CD8-positive, alpha-beta T cell (primary cell): ENCODE measurements at places on chromosomes 3 and 15.

- no peak for DNase-seq
Measured at GRCh38 chr3:172133838-172134237, 94.5 kb downstream of the FNDC3B start.

GRCh38 chr15:79981831-79982455 lies 10.9 kb upstream of the BCL2A1 start:
- no peak for DNase-seq

DNA sequence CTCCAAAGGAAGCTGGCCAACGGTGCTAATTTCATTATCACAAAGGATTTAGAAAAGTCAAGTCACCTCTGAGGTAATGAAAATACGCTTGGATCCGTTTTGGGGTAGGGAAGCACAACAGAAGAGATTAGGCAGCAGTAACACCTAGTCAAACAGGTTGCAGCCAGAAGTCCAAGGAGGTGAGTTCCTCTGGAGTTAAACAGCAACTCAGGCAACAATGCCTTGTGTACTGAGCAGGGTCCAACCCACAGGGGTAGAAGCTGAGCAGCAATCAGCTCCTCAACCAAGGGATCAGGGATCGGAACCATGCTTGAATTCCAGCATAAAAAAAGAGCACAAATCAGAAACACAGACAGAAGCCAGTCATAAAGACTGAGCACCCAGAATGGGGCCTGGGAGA lies 88.1 kb upstream of the SPRED1 start:
- no peak for DNase-seq

DNA sequence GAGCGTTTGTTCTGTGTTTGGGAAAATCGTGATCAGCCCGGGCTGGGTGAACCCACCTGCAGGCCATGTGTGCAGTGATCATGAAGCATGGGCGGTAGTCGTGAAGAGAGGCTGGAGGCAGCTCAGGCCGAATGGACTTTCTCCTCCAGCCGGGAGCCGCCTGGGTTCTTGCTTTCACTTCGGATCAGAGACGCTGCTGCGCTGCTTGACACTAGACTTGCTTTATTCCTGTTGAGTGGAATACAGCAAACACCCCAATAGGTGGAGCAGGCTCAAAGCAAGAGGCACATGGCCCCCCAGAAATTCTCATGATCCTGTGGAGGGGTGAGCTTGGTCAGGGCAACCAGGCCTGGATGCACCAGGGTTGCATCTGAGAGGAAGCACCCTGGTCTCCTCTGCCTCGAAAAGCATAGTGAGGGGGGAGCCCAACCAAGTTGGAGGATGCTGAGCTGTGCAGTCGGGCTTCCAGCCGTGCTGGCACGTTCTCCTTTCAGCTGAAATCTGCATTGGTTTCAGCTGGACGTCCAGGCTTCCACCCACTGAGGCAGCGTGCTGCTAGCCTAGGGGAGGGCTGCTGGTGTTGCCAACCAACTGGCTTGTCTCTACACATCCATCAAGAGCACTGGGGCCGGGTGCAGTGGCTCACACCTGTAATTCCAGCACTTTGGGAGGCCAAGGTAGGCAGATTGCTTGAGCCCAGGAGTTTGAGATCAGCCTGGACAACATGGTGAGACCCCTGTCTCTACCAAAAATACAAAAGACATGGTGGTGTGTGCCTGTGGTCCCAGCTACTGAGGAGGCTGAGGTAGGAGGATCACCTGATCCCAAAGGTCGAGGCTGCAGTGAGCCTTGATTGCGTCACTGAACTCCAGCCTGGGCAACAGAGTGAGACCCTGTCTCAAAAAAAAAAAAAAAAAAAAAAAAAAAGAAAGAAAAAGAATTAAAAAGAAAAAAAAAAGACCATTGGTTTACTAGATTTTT lies 2.8 kb upstream of the NRROS start:
- DNase-seq = no peak

DNA sequence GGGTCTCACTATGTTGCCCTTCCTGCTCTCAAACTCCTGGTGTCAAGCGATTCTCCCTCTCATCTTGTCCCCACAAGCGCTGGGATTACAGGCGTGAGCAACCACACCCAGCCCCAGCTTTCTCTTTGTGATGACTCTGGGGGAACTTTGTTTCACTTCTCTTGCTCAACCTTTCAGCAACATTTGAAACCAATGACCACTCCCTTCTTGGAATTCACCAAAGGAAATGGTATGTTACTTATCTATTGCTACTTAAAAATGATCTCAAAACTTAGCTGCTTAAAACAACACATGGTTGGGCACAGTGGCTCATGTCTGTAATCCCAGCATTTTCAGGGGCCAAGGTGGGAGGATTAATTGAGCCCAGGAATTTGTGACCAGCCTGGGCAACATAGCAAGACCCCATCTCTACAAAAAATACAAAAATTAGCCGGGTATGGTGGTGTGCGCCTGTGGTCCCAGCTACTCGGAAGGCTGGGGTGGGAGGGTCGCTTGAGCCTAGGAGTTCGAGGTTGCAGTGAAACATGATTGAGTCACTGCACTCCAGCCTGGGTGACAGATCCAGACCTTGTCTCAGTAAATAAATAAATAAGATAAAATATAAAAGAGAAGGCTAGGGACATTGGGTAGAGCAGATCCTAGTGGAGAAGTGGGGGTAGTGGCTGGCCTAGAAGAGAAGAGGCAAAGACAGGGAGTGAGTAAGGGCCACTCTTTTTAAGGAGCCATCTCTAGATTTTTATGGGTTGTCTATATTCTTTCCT lies 10.3 kb upstream of the COPG1 start:
- DNase-seq = no peak

- DNase-seq = no peak
Measured at GRCh38 chr3:46416125-46416810, 9.2 kb downstream of the CCRL2 start.
